ENCODE measurements at places on chromosomes 2 and 18.

GRCh38 chr2:26463244-26464192 lies 14.4 kb downstream of the OTOF start:
- DNase-seq = peak; percentile 16
- H3K36me3 ChIP-seq = no peaks in the 10 kb centered on the region
- peak overlapping the region; percentile 11 for H3K27ac ChIP-seq
- no peak overlapping the region for H3K4me3 ChIP-seq
- no peaks in the 10 kb centered on the region for H3K27me3 ChIP-seq

- no peak for DNase-seq
- H3K4me3 ChIP-seq = no peak overlapping the region
- H3K27ac ChIP-seq = no peak overlapping the region
These were observed 38.7 kb upstream of the ANXA4 start for GRCh38 chr2:69703189-69703588.

- H3K36me3 ChIP-seq = no peaks in the 10 kb centered on the region
- peaks cover 20% of the 10 kb centered on the region for H3K4me1 ChIP-seq
- H3K4me3 ChIP-seq = no peak overlapping the region
- no peak overlapping the region for H3K27ac ChIP-seq
- DNase-seq = no peak
These were observed 538.3 kb downstream of the CNTNAP5 start for GRCh38 chr2:124563426-124563825.

GRCh38 chr2:176493226-176493825 lies 224.1 kb downstream of the MTX2 start:
- no peak for DNase-seq
- no peaks in the 10 kb centered on the region for H3K36me3 ChIP-seq
- H3K4me1 ChIP-seq = peaks cover 24% of the 10 kb centered on the region
- H3K27ac ChIP-seq = no peak overlapping the region
- H3K4me3 ChIP-seq = no peak overlapping the region

- no peaks in the 10 kb centered on the region for H3K27me3 ChIP-seq
- H3K27ac ChIP-seq = no peak overlapping the region
- no peak for DNase-seq
- H3K4me1 ChIP-seq = peaks cover 9% of the 10 kb centered on the region
- H3K36me3 ChIP-seq = peaks cover 11% of the 10 kb centered on the region
- no peak overlapping the region for H3K4me3 ChIP-seq
These were observed 2.0 kb upstream of the BOLA3 start for GRCh38 chr2:74149570-74150319.

DNA sequence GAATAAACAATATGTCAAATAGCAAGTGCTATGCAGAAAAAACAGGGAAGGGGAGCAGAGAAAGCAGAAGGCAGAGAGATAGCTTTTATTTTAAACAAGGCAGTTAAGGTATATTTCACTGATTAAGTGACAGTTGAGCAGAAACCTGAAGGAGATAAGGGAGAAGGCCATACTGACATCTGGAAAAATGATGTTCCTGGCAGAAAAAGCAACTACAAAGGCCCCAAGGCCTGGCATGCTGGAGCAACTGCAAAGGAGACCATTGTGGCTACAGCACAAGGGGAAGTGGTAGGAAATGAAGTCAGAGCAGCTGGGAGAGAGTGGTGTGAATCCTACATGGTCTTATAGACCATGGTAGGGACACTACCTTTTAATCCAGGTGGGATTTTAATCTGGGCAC lies 8.9 kb upstream of the PCBP1 start:
- no peak overlapping the region for H3K4me3 ChIP-seq
- H3K27ac ChIP-seq = peak overlapping the region; percentile 36

DNA sequence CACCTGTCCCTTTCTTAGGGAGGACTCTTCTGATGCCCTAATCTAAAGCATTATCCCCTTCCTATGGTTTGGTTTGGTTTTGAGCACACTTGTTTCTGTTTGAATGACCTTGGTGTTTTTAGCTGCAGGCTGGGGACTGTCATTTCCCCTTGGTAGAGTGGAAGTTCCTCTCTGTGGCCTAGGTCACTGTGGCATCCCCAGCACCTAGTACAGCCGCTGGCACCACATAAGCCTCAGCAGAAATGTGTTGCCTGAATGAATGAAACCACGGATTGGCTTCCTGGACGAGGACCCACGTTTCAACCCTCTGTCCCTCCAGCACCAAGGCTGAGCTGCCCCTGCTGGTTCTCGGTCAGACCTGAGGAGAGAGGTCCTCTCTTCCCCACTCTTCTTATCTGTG lies 159.9 kb downstream of the CTIF start:
- H3K36me3 ChIP-seq = no peaks in the 10 kb centered on the region
- no peak overlapping the region for H3K4me3 ChIP-seq
- no peak for DNase-seq

DNA sequence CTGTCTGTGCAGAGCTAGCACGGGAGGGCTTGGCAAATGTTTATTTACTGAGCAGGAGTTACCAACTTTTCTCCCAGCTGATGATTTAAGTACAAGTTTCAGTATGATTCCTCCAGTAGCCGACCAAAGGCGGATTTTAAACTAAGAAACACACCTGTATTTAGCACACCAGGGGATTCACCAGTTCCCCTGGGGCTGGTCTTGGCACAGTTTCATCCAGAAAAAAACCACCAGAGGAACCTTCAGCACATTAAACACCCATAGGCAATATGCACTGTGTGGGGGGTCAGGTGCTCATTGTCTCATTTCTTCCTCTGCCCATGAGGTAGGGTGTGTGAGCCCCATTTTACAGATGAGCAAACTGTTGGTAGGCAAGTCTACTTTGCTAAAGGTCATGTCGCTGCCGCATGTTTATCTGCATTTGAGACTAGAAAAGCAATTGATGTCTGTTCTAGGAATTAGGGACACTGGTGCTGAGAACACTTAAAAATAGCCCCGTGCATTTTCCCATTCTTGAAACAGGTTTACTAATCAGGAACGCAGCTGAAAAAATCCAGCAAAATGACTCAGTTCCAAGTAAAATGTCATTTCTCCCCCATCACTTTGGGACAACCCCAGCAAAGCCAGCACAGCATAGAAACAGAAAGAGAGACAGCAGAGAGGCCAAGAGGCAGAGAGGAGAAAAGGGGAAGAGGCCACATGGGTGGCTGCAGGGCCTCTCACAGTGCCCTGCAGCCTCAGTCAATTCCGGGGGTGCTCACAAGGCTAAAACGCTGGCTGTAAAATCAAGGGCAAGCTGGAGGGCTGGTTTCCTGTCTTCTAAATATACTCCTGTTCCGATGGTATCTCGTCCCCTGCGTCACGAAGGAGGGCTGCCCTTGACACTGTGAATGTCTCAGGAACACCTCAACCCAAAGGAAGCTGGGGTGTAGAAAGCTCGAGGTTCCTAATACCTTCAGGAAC lies 166.8 kb upstream of the ID2 start:
- H3K27me3 ChIP-seq = 0 out of 2 replicates have a peak, but pooled peaks cover 4% of the 10 kb centered on the region
- no peak overlapping the region for H3K4me3 ChIP-seq
- H3K27ac ChIP-seq = no peak overlapping the region
- no peaks in the 10 kb centered on the region for H3K4me1 ChIP-seq
- peaks cover 10% of the 10 kb centered on the region for H3K36me3 ChIP-seq

- H3K4me1 ChIP-seq = peaks cover 22% of the 10 kb centered on the region
- DNase-seq = no peak
- H3K27me3 ChIP-seq = no peaks in the 10 kb centered on the region
- H3K27ac ChIP-seq = no peak overlapping the region
- no peak overlapping the region for H3K4me3 ChIP-seq
These were observed 980.7 kb upstream of the CRIM1 start for GRCh38 chr2:35374845-35375244.

- no peak overlapping the region for H3K27ac ChIP-seq
- DNase-seq = no peak
- no peaks in the 10 kb centered on the region for H3K36me3 ChIP-seq
- no peaks in the 10 kb centered on the region for H3K27me3 ChIP-seq
These were observed 163.6 kb upstream of the COL3A1 start for GRCh38 chr2:188810586-188810985.

GRCh38 chr2:62974999-62975398 lies 75.6 kb upstream of the OTX1 start:
- no peak overlapping the region for H3K27ac ChIP-seq
- peaks cover 19% of the 10 kb centered on the region for H3K4me1 ChIP-seq
- no peaks in the 10 kb centered on the region for H3K36me3 ChIP-seq
- H3K4me3 ChIP-seq = no peak overlapping the region
- no peak for DNase-seq
- no peaks in the 10 kb centered on the region for H3K27me3 ChIP-seq

DNA sequence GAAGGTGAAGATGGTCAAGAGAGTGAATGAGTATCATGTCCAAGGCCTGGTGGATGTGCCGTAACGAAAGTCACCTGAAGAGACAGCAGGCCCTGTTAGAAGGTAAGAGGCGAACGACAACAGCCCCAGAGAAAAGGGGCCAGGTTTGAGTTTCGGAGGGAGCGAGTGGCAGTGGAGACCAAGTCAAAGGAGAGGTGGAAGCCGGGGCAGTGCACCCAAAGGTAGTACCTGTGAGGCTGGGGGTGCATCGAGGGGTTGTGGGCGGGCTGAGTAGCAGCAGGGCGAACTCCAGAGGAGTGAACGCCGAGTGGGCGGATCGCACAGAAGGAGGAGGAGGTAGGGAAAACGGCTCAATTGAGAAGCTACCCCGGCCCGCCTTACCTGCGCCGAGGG lies 358 bp downstream of the USP37 start:
- H3K27me3 ChIP-seq = no peaks in the 10 kb centered on the region
- H3K4me1 ChIP-seq = peaks cover 33% of the 10 kb centered on the region
- peak overlapping the region; percentile 86 for H3K4me3 ChIP-seq
- peaks cover 10% of the 10 kb centered on the region for H3K36me3 ChIP-seq
- peak overlapping the region; percentile 90 for H3K27ac ChIP-seq
- no peak for DNase-seq

- no peak overlapping the region for H3K27ac ChIP-seq
- H3K4me3 ChIP-seq = no peak overlapping the region
- no peaks in the 10 kb centered on the region for H3K27me3 ChIP-seq
- no peak for DNase-seq
These were observed 83.4 kb downstream of the PDK1 start for GRCh38 chr2:172639256-172639655.

DNA sequence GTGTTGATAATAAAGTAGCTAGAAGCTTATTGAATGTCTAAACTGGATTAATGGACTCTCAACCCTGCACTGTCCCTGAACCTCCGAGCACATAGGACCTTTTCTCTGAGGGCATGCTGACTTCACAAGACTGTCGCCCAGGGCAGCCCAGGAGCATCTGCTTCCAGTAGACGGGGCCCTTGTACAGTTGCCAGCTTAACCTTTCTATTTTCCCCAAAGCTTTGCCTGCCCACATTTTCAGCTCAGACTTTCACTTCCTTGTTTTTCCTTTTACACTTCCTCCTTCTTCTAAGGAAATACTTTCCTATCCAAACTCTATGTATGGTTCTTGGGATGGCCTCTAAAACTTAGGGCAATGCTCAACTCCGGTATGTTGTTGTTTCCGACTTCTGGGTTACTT lies 1.3 kb downstream of the VWA3B start:
- 0 out of 2 replicates have a peak overlapping the region, but pooled peaks have one; percentile 5 for H3K4me3 ChIP-seq
- peaks cover 9% of the 10 kb centered on the region for H3K4me1 ChIP-seq
- peaks cover 54% of the 10 kb centered on the region for H3K27me3 ChIP-seq

DNA sequence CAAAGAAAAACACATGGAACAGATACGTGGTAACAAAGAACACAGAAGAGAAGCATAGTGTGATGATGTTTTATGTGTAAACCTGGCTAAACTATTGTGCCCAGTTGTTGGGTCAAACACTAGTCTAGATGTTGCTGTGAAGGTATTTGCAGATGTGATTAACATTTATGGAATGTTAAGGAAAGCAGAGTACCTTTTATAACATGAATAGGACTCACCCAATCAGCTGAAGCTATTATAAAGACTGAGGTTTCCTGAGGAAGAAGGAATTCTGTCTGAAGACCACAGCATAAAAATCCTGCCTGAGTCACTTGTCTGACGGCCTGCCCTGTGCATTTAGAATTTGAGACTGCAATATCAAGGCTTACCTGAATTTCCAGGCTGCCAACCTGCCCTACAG lies 253.1 kb downstream of the DYM start:
- no peak for DNase-seq
- peaks cover 2% of the 10 kb centered on the region for H3K36me3 ChIP-seq
- H3K4me1 ChIP-seq = 0 out of 2 replicates have a peak, but pooled peaks cover 2% of the 10 kb centered on the region
- H3K4me3 ChIP-seq = no peak overlapping the region
- H3K27ac ChIP-seq = no peak overlapping the region
- H3K27me3 ChIP-seq = no peaks in the 10 kb centered on the region

- H3K4me3 ChIP-seq = no peak overlapping the region
- peaks cover 9% of the 10 kb centered on the region for H3K4me1 ChIP-seq
- no peaks in the 10 kb centered on the region for H3K27me3 ChIP-seq
- no peak overlapping the region for H3K27ac ChIP-seq
- DNase-seq = no peak
These were observed 284.1 kb downstream of the PHLPP1 start for GRCh38 chr18:62999392-62999791.

DNA sequence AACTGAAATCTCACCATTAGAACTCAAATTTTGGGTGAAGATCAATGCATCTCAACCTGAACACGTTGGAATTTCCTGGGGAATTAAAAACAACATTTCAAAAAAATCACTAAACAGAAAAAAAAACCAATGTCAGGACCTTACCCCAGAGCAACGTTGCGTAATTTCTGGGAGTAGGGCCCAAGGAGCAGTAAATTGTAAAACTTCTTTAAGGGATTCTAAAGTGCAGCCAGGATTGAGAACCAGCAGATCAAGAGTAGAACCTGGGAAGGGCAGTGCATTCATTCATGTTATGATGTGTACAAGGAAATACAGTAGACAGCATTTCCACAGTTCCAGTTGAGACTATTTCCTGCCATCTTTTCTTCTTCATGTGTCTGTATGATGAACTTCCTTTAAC lies 56.9 kb downstream of the RHBDD1 start:
- peaks cover 5% of the 10 kb centered on the region for H3K36me3 ChIP-seq
- DNase-seq = no peak
- no peak overlapping the region for H3K4me3 ChIP-seq

DNA sequence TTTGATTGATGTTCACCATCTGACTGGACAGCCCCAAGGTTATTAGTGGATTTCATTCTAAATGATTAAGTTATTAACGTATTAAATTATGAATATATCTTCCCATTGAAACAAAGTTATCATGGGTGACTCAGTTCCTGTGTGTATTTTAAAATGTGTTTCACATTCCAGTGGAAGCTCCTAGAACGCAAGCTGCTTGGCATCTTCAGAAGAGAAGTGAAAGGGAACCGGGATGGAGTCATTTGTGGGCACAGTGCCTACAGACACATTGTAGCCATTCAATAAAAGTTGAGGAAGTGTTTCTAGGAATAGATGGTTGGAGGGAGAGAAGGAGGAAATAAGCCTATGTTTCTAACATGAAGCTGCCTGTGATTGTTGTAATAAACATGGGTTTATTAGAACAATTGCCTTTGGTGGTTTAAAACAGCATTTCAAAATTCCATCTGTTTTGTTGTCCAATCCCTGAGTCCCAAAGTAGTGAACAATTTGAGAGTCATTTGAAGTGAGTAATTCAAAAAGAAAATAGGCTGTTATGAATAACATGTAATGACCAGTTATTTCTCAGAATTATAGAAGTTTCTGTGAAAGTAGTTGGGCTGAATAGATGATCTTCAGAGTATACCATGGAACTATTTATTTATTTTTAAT lies 143.5 kb downstream of the PKP4 start:
- no peak overlapping the region for H3K4me3 ChIP-seq
- no peak for DNase-seq
- H3K27me3 ChIP-seq = no peaks in the 10 kb centered on the region
- peaks cover 11% of the 10 kb centered on the region for H3K4me1 ChIP-seq
- no peak overlapping the region for H3K27ac ChIP-seq

- DNase-seq = no peak
- H3K4me1 ChIP-seq = peaks cover under 1% of the 10 kb centered on the region
- no peaks in the 10 kb centered on the region for H3K36me3 ChIP-seq
- no peak overlapping the region for H3K4me3 ChIP-seq
- H3K27me3 ChIP-seq = no peaks in the 10 kb centered on the region
These were observed 140.3 kb upstream of the FOSL2 start for GRCh38 chr2:28252311-28252710.

- H3K36me3 ChIP-seq = no peaks in the 10 kb centered on the region
- no peak overlapping the region for H3K27ac ChIP-seq
- no peak for DNase-seq
These were observed 24.9 kb upstream of the ERICH2 start for GRCh38 chr2:170745305-170745704.

All from WTC11 (cell line).